Germinal center (tissue), 1 donor: ENCODE measurements at places on chromosomes 12 and 14.

GRCh38 chr14:93207468-93208308 is 632 bp downstream of the UBR7 start:
- peak; percentile 44 for DNase-seq

- no peak for DNase-seq
Observed at GRCh38 chr14:24425704-24426103, 3.8 kb downstream of the CBLN3 start.

DNA sequence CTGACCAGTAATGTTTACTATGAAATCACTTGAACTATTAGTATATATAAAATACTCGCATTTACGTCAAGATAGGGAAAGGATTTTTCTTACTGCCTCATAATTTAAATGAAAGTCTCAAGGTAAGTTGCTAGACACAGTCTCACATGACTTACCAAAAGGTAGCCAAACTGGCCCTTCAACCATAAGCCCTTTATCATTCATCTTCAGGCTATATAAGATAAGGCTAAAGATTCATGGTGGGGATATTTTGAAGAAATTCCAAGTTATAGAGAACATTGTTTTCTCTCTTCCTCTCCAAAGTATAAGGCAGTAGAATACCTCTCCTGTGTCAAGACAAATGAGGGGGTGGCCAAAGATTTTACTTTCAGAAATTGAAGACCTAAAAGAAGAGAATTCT is 23.4 kb downstream of the KIF21A start:
- no peak for DNase-seq

DNA sequence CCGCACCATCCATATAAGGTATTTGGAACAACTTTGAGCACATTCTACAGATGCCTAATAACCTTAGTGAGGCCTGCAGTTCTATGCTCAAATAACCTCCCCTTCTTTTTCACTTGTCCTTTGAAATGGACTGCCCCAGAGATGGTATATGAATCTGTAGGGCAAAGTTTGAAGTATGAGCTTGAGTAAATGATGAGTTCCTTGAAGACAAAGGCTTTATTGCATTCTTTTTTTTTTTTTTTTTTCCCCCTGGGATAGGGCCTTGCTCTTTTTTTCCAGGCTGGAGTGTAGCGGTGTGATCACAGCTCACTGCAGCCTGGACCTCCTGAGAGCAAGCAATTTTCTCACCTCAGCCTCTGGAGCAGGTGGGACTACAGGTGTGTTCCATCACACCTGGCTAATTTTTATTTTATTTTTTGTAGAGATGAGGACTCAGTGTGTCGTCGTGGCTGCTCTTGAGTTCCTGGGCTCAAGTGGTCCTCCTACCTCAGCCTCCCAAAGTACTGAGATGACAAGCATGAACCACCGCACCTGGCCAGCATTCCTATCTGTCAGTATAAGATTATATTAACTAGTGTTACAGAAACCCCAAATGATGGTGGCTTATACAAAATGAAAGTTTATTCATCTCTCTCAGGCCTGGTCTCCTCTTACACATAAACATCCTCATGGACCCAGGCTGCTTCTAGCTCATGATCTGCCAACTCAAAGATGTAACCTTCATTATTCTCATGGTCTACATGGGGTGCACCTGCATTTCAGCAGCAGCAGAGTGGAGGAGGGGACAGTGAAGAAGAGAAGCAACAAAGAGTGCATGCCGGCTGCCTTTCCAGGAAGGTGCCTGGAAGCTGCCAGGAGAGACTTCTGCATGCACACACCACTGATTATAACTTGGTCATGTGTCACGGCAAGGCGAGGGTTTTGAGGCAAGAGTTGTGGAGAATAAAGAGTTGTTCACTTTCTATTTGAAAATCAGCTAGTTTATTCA is 101.4 kb downstream of the DUSP16 start:
- no peak for DNase-seq

DNA sequence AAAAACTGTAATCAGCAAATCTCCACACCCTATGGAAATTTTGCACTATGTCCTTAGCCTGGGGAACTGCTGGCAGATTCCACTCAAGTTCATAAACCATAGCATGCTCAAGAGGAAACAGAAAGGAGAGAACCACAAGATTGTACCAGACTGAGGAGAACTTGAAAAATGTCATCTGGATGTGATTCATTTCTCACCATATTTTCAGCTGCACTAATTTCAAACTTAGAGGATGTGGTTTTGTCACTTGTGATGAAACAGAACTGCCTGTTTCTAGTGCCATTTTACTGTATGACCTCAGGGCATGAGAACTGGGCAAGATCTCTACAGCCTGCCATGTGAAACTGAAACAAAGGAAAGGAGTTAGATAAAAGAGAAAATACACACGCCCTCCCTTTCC is 1493.1 kb upstream of the FLRT2 start:
- no peak for DNase-seq

GRCh38 chr14:76908834-76909233 is 82.6 kb downstream of the LRRC74A start:
- DNase-seq, result peak; percentile 33

DNA sequence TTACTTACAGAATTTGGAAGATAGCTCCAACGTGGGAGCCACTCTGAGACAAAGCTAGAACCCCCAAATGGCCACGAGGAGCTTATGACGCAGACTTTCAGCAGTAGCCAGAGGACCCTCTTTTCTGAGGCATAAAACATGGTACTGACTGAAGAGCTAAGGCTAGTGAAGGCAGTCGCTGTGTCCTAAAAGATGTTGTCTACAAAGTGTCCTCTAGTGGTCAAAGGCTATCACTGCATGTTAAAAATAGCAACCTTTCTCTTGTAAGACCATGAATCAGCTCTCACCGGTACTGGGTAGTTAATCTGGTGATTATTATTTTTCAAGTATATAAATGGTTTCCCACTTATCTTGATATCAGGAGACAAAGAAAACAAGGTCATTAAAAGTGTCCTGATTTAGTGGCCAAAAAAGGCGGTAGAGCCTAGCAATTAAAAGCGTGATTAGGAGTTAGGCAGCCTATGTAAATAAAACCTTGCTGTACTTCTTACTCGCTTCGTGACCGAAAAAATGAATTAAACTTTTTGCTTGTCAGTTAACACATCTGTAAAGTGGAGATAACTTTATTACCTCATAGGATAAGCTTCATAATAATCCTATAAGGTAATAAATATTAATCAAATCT is 47.0 kb upstream of the LGR5 start:
- DNase-seq, result peak; percentile 36

DNA sequence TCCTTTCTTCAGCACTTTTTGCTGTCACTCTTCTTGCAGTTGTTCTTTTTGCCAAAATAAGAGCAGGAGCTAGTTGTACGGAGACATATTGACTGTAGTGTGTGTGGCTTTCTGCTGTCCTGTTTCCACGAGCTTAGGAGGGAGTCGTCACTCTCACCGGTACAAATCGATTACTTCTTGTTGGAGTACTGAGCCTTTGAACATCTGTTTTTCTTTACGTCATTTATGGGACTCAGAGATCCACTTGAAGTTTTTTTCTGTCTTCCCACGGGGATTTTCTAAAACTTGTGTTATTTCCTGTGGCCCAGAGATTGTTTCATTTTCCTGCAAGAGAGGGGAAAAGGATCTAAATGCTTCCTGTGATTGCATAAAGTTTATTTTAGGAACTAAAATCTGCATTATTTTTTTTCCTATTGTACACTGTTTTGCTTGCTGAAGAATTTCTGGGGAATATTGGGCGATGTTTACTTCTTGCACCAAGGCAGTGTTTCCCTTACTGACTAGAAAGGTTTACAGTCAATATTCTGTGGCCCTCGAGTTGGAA is 199.8 kb upstream of the ARHGAP5 start:
- no peak for DNase-seq
